ENCODE measurements at places on chromosomes 4 and X. TPM values are rescaled to one million over a fixed set of nuclear protein-coding genes. Genes with fewer than 3 reads are reported as not detected.

DNA sequence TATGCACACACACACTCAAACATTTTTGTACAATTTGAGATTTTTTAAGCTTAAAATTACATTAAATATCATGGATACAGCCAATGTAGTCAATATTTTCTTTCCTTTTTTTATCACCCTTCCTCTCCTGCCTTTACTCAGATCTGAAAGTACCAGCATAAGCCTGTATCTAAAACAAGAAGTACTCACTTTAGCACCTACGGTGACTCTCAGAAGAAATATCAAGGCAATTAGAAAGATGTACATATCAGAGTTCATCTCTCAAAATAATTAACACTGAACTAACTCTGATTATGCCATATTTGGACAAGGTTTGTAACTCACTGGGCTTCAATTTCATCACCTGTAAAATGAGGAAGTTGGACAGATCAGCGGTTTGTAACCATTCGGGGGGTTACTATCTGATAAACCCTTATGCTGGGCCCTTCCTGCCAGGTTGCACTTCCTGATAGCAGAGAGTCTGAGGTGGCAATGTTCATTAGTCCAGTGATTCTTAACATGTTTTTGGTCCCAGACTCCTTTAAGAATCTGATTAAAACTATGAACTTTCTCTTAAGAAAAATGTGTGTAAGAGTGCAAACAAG, 5.7 kb upstream of the GPR174 start:
- no peak for DNase-seq

- no peak for DNase-seq
Observed at GRCh38 chrX:127570276-127570675, 481.9 kb downstream of the ACTRT1 start.

GRCh38 chr4:77433418-77433733, 172.2 kb upstream of the CXCL13 start:
- DNase-seq, result no peak

GRCh38 chr4:98745366-98745765, 87.0 kb upstream of the TSPAN5 start:
- no peak for DNase-seq

AADAT gene
- 8.8 TPM for total RNA-seq

GRCh38 chrX:41734530-41734929, 10.5 kb downstream of the GPR82 start:
- no peak for DNase-seq

PLCXD1 gene
- 7.2 TPM for total RNA-seq

DNA sequence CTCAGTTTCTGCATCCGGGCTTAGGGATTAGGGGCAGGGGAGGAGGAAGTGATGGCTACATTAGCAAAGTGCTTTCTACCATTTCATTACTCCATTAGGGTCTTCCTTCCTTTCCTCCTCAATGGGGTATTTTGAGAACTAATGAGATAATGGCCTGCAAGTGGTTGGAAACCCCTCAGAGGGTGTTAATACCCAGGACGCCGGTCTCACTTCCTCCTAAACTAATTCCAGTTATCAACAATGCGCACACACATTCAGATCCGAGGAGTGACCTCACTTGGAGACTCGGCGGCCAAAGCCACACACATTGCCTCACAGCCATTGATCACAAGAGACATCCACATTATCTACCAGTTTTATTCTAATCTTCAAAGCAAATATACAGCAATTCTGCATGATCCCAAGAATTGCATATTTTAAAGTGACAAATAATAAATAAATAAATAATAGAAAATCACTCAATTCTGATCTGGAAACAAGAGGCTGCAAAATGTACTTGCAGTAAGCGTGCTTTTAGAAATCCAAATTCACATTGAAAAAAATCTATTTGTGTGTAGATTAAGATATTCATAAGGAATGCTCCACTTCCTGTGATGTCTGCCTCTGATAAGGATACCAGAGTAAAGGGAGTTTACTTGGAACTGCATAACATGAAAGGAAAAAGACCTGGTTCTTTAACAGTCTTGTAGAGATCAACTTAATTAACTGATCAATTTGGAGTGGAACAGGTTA, 329.1 kb downstream of the FBXW7 start:
- no peak for DNase-seq

DSPP gene
- total RNA-seq, result not detected

DNA sequence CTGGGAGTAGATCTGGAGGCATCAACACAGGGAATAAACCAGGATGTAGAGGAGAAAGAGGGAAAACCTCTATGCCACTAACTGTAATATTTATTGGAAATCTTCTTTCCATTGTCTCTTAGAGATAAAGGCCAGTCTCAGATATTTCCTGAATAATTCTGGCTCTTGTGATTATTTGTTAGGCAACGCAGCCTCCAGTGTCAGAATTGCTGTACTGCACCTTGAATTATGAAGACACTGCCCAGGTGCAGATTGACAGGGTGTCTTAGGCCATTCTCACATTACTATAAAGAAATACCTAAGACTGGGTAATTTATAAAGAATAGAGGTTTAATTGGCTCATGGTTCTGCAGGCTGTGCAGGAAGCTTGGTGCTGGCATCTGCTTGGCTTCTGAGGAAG, 100.7 kb upstream of the ZDHHC15 start:
- no peak for DNase-seq

GRCh38 chr4:98873059-98873458, 55.9 kb downstream of the EIF4E start:
- DNase-seq, result no peak

CDX4 gene
- total RNA-seq, result not detected

MAGED4 gene
- total RNA-seq, result 3.7 TPM

AMBN gene
- total RNA-seq, result not detected

GLRB gene
- 1.9 TPM for total RNA-seq

GRCh38 chr4:1155314-1155713, 17.1 kb downstream of the SPON2 start:
- DNase-seq, result no peak

All from tibial nerve (tissue), 4 donors.